ENCODE measurements at places on chromosomes 11 and 22. TPM values are rescaled to one million over a fixed set of nuclear protein-coding genes. Genes with fewer than 3 reads are reported as not detected.

DNA sequence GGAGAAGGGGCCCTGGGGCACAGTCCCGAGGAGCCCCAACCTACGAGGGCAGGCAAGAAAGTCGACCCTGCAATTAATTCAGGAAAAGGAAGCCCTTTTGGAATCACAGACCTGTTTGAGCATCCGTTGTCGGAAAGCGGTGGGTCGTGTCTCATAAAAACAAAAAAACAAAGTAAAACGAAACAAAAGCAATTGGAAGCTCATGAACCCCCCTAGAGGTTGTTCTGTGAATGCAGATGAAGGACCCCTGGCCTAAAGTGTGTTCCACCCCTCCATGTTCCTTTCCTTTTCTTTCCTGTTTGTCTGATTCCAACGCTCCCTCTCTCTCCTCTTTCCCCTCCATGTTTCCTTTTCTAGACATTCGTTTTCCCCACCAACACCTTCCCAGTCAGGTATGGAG, 203.7 kb downstream of the GRIK4 start:
- no peak for DNase-seq

DNA sequence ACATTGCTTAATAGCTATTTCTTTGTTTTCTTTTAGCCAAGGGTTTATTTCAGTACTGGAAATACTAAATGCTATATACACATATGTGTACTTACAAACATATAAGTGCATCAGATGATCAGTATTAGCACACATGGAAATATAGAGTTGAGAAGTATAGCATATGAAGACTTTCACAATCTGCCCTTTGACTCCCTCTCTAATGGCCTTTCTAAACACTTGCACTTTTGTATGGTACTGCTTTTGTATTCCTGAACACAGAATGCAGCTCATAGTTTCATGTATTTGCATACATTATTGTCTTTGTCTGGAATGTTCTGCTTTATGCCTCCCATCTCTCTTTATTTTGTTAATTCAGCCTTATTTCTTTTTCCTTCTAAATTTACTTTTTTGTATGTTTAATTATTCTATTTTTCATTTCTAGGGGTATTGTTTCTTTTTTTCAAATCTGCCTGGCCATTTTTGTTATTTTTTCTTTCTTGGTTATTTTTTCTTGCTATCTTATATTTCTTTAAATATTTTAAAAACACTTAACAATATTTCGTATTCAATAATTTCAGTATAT, 28.8 kb downstream of the ACER3 start:
- no peak for DNase-seq

Gene OR52R1
- total RNA-seq: not detected

- no peak for DNase-seq
Observed at GRCh38 chr11:123404676-123405075, 25.4 kb upstream of the GRAMD1B start.

GRCh38 chr11:33256031-33256812, 959 bp upstream of the HIPK3 start:
- no peak for DNase-seq

Gene RCOR2
- total RNA-seq: not detected

DNA sequence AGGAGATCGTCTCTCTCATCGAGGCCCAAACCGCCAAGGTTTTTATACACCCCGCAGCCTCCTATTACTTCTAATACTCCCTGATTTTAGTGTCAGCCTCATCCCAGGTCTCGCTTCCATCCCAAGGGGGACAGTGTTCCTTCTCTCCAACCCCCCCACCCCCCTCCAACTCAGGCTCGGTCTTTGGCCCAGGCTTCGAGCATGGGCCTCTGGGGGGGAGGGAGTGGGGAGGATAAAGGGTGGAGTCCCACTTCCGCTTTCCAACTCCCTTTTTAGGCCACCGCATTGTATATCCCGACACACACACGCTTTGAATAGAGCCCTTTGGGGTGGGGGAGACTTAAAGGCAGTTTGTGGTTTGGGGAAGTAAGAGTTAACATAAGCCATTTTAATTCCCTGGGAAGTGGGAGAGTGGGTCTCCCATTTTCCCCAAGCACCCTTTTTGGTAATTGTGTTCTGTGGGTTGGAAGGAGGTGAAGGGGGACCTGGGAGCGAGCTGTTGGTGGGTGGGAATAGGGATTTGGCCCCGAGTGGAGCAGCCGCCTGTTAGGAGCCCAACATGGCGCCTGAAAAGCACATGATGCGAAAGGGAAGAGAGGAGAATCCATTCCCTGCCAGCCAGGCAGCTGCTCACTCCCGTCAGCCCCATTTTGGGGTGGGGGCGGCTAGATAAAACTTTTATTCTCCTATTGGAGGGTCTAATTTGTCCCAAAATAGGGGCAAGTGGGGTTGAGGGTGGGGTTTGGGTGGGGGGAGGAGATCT, 844 bp downstream of the PCF11 start:
- peak; percentile 68 for DNase-seq

- no peak for DNase-seq
Observed at GRCh38 chr11:114586797-114587196, 8.8 kb downstream of the NXPE4 start.

Gene OR5A1
- total RNA-seq: not detected

Gene MAFF
- total RNA-seq: 30.6 TPM

DNA sequence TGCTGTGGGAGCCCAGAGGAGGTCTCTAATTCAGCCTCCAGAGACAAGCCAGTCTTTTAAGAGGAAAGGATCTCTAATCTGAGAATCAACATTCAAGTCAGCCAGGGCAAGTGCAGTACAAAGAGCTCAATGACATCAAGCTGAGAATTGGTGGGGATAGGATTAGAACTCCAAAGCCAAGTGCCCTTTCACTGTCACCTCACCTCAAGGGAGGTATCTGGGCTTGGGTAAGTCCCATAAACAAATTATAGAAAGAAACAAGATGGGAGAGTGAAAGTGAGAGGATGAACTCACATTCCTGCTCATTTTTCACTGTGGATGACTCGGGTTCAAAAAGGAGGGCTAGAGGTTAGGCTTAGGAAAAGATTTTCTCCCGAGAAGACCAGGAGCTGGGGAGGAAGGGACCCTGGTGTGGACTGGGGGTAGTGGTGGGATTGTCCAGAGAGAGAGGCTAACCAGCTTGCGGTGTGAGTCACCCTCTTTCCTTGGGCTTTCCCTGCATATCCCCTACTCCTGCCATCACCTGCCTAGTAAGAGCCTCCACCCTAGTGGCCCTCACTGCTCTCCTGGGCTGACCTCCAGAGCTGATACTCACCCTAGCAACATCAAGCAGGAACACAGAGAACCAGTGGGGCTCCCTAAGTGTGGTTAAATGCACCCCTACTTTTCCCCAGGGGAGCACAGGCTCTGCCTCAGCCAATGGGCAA, 70.4 kb downstream of the RRM1 start:
- DNase-seq: no peak

Gene MS4A2
- total RNA-seq: not detected

GRCh38 chr11:61526956-61527731, 18.6 kb downstream of the LRRC10B start:
- no peak for DNase-seq

DNA sequence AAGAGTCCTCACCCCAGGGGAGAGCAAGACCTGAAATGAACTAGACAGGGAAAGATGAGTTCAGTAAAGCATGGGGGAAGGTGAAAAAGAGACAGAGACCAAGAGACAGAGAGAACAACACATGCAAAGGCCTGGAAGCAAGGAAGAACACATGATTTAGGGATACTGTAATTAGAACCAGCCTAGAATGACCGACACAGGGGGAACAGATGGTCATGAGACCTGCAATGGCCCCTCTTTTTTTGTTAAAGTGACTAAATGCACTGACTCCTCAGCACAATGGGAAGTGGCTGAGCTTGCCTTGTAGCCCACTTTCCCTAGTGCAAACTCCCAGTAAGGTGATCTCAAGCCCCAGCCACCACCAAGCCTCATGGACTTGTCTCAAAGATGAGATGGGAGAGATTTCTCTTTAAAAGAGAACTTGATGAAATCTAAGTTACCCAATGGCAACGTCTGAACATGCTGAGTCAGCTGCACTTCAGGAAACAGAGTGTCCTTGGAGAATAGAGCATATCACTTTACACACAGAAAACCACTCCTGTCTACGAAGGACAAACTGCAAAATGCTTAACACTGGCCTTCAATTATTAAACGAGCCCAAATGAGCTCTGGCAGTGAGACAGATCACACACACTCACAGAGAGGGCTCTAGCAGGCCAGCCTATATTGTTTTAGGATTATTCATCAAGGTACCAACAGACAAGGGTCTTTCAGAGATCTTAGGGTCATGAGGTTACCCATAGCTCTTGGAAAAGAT, 91.0 kb downstream of the SERGEF start:
- no peak for DNase-seq

Gene HINFP
- 11.7 TPM for total RNA-seq

GRCh38 chr11:68940651-68941323, 37.1 kb downstream of the IGHMBP2 start:
- DNase-seq: no peak

GRCh38 chr22:49381595-49382450, 445.9 kb downstream of the BRD1 start:
- no peak for DNase-seq

- no peak for DNase-seq
Observed at GRCh38 chr22:40517631-40518030, 118.9 kb downstream of the MRTFA start.

Gene ASPHD2
- not detected for total RNA-seq

GRCh38 chr11:60700689-60701468, 1.5 kb downstream of the MS4A8 start:
- DNase-seq: no peak

- peak; percentile 6 for DNase-seq
Observed at GRCh38 chr22:47048123-47049077, 285.9 kb downstream of the TBC1D22A start.

- DNase-seq: no peak
Observed at GRCh38 chr22:19397734-19398104, 33.8 kb downstream of the HIRA start.

DNA sequence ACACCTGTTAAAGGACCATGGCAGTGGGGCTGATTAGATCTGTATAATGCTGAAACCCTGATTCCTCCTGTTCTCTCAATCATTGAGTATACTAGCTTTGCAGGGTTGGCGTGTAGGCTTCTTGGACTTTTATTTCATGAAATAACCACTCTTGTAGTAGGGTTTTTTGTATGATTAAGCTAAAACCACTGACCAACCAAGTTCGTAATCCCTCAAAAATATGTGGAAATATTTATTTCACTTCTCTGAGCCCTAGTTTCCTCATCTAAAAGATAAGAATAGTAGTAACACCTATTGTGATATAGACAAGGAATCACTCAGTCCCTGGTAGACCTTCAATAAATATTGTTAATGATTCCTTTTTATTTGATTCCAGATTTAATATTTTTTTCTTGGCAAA, 4.2 kb downstream of the API5 start:
- no peak for DNase-seq

Gene FAM83F
- 1.5 TPM for total RNA-seq

Gene OR52N4
- total RNA-seq: not detected

- no peak for DNase-seq
Observed at GRCh38 chr11:123924027-123924426, 15.4 kb upstream of the OR4D5 start.

Gene ROBO3
- 2.6 TPM for total RNA-seq

Gene CD248
- total RNA-seq: 0.37 TPM

DNA sequence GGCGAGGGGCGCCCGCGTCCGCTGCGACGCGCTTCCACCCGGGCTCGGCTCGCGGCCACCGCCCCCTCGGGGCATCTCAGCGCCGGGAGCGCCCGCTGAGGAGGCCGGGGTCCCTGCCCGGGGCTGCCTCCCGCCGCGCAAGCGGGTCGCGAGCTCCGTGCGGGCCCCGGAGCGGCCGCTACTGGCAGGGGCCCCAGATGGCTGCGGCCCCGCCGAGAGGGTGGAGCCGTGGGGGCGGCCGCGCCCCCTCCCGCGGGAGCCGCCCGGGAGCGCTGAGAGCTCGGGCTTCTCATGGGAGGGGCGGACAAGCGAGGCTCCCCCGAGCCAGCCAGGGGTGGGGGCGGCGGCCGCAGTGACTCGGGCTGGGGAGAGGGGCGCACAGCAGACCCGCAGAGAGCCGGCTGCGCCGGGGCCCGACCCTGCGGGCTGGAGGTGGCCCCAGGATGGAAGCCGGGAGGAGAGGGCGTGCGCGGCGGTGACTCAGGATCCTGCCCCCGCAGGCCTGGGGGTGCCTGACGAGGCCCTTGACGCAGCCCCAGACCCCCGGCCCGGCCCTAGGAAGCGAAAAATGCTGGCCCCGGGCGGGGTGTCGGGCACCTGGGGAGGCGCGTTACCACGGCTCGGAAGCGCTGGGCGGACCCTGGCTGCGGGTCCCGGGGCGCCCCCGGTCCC, 603 bp upstream of the ZFTA start:
- DNase-seq: peak; percentile 56

Gene SPDYC
- total RNA-seq: not detected

Gene PDE3B
- 41.3 TPM for total RNA-seq

Gene TRIM6
- 2.0 TPM for total RNA-seq

- DNase-seq: no peak
Observed at GRCh38 chr11:81005595-81005994, 1564.8 kb upstream of the TENM4 start.

- DNase-seq: no peak
Observed at GRCh38 chr11:132913295-132913694, 619.0 kb downstream of the OPCML start.

DNA sequence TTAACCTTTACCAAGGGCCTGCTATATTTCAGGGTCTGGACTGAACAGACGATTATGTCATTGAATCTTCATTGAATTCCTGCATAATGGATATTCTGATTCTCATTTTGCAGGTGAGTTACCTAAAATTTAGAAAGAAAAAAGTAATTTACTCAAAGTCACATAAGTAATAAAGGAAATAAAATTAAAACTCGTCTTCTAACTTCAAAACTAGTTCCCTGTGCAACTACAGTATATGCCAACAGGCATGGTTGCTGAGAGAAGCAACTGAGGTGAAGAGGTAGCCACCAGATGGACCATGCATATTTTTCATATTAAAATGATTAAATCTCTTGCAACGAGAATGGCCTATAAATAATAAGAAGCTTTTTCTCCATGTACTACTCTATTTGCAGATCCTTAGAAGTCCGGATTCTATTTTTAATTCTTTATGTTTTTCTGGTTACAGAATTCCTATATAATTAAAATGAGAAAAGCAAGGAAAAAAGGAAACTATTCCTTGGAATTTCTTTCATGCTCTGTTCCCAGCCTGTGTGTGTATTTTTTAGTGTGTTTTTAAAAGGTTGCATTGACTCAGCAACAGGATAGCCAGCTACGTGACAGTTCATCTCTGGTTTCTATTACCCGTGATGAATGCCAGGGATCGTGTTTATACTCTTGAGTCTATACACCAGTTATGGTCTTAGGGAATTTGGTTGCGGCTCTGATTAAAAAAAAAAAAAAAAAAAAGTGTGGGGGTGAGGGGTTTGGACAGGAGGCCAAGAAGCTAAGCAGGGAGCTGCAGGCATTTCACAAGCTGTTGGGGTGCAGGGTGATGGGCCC, 186.8 kb downstream of the ETS1 start:
- DNase-seq: no peak

GRCh38 chr11:86955361-86956120, at the start of gene FZD4:
Gene FZD4, minus strand, starts transcription at chr11:86955395. Its CDS starts 310 bp downstream, at chr11:86955085.
- DNase-seq: peak; percentile 95

GRCh38 chr22:40058265-40058664, 63.5 kb downstream of the FAM83F start:
- DNase-seq: no peak

Gene MUC2
- not detected for total RNA-seq

GRCh38 chr22:43628250-43628649, 183.9 kb downstream of the EFCAB6 start:
- no peak for DNase-seq

Measured in right lobe of liver (tissue), 6 donors.